ENCODE measurements at places on chromosomes 11 and 22.

GRCh38 chr11:130020323-130020722, 17.7 kb upstream of the PRDM10 start:
- DNase-seq = no peak

DNA sequence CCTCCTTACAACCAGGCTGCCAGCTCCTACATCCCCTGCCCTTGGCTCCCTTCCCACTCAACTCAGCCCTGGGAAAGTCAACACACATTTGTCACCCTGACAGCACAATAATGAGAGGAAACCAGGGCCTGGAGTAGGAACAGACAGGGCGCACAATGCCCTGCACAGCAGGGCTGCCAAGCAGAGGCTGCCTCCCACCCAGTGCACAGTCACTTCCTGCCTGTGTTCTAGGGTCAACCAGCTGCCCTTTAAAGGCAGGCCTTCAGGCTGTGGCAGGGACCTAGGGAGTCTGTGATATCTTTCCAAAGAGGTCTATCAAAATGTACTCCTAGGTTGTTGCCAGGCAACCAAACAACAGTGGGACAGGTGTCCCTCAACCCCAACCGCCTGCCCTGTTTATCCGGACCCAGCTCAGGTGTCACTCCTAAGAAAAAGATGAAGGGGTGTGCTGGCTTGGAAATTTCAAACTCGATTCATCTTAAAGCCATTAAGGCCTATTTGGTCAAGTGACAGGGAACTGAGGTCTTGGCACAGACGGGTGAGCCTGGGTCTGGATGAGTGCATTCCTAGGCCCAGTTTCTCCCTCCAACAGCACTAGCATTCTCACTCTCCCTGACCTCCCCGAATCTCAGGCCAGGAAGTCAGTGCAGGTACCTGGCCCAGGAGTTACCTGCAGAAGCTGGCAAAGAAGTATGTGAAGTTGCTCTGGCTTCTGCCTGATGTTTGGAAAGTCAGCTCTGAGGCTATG, 110.3 kb upstream of the PITPNB start:
- DNase-seq = no peak

DNA sequence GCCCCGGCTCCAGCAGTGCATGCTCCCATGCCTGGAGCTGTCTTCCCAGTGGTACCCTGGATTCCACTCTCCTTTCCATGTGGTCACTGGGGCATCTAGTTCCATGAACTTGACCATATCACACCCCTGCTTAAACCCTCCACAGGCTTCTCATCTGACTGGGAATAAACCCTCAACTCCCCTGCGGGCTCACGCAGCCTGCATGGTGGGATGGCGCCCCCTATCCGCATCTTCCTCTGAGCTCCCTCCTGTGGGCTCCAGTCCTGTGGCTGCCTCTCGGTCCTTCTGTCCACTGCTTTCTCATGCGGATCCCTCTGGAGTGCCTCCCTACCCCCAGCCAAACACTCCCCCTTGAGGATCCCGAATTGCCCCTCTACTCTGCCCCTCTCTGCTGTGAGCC, 41.4 kb upstream of the TTLL12 start:
- no peak for DNase-seq

- DNase-seq = no peak
Measured at GRCh38 chr22:40250608-40251007, 72.9 kb downstream of the TNRC6B start.

DNA sequence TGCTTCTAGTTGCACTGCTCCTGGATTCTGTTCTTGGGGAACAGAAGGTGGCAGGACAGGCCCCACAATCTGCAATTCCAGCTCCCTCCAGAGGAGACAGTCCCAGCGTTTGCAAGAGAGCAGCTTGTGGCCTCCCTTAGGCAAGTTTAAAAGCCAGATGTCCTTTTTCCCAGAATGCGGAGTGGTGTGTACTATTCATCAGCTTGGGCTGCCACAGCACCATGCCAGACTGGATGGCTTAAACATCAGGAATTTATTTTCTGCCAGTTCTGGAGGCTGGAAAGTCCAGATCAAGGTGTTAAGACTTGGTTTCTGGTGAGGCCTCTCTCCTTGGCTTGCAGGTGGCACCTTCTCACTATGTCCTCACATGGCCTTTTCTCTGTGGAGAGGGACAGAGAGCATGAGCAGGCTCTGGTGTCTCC, 11.7 kb downstream of the MIAT start:
- DNase-seq = no peak

- DNase-seq = no peak
Measured at GRCh38 chr11:119590651-119591351, 138.2 kb downstream of the NECTIN1 start.

GRCh38 chr11:131822506-131822905, 452.1 kb downstream of the NTM start:
- DNase-seq = no peak

- DNase-seq = no peak
Measured at GRCh38 chr22:27588268-27588667, 213.3 kb downstream of the MN1 start.

DNA sequence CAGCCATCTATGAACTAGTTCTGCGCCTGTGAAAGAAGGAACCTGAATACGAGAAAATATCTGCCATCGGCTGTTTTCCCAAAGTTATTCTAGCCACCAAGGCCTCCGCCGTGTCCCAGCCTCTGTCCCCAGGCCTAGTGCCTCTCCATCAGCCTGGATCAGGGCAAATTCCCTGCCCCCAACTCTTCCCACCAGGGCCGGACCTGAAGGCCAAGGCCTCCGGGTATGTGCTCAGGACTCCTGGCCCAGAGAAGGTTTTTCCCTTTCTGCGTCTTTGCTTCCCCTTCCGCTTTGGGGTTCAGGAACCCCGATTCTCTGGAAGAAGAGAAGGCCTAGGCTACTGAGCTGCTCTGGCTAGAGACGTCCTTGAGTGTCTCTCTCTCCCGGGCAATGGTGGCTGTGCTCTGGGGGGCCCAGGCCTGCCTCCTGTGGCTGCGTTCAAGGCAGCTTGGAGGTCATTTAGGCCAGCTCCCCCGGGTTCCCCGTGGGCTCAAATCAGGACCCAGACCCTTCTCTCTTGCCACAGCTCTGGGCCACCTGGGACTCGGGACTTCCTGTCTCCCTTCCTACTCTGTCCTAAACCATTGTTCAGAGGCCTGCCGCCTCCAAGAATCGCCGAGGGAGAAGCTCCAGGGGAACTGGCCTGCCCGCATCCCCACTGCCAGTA, 1.6 kb downstream of the ALX4 start:
- DNase-seq = no peak

DNA sequence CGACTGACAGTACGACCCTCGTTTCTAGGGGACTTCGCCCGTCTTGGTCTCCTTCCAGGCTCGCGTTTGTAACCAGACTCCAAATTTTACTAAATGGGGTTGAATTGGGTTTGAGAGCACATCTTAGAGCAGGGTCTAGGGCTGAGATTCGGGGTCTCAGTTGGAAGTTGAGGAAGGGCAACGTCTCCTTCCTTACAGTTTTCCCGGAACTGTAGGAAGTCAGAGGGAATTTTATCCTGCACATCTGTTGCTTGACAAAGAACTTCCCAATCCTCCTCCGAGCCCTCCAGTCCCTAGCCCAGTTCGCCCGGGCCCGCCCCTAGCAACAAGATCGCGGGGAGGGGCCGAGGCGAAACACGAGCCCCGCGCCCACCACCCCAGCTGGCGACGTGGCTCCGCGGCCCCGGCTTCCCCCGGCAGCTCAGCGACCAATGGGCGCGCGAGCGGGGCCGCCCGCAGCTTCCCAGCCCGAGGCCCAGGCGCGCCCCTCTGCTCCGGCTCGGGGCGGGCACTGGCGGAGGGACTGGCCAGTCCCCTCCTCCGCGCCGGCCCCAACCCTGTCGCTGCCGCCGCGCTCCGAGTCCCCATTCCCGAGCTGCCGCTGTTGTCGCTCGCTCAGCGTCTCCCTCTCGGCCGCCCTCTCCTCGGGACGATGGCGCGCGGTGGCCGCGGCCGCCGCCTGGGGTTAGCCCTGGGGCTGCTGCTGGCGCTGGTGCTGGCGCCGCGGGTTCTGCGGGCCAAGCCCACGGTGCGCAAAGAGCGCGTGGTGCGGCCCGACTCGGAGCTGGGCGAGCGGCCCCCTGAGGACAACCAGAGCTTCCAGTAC, at the start of gene RCN1:
RCN1 (plus strand) TSS at position 530 of the 826 bp plus-strand sequence; CDS start at position 653, 123 bp downstream.
- DNase-seq = peak; percentile 11

Data from cortex of kidney (tissue), 1 donor.